ENCODE measurements at places on chromosomes 12 and 14.

- peak; percentile 77 for DNase-seq
Observed at GRCh38 chr12:54390668-54391551, 6.4 kb upstream of the ZNF385A start.

DNA sequence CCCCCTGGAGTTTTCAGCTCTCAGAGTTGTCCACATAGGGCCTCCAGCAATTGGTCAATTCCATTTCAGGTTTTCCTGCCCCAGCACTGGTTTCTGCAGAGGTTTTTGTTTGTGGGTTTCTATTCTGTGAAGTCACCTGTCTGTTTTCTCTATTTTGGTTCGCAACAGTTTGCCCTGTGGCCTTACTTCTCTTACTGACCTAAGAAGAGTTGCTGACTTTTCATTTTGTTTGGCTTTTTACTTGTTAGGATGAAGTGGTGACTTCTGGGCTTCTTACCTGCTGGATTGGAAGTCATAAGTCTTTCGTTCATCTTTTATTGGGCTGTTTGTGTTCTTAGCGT lies 196.4 kb upstream of the PARP11 start:
- DNase-seq, result no peak

GRCh38 chr12:9340422-9341259 lies 132.4 kb upstream of the PZP start:
- no peak for DNase-seq

- DNase-seq, result no peak
Observed at GRCh38 chr12:103518899-103519298, 23.1 kb upstream of the C12orf42 start.

DNA sequence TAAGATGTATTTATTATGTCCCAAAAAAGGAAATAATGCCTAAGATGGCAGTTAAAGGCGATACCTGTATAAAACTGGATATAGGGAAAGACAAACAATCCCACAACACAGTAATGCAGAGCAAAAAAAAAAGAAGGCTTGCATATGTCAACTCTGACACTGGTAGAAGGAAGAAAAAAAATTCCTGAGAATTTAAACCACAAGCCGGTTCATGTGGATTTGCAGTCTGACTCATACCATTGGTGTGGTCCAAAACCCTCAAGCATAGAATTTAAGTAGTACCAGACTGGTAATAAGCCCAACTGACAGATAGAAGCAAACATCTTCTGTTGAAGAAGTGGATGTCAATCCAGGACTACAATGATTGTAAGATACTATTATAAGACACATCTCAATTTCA lies 7.2 kb downstream of the DNAI7 start:
- no peak for DNase-seq

All from stimulated activated effector memory CD8-positive, alpha-beta T cell treated with anti-CD3 and anti-CD28 coated beads, Interleukin-12 subunit alpha, Interleukin-12 subunit beta, amount 100 ng/mL, for 72 hours (primary cell).